ENCODE measurements at places on chromosomes 4 and X.

DNA sequence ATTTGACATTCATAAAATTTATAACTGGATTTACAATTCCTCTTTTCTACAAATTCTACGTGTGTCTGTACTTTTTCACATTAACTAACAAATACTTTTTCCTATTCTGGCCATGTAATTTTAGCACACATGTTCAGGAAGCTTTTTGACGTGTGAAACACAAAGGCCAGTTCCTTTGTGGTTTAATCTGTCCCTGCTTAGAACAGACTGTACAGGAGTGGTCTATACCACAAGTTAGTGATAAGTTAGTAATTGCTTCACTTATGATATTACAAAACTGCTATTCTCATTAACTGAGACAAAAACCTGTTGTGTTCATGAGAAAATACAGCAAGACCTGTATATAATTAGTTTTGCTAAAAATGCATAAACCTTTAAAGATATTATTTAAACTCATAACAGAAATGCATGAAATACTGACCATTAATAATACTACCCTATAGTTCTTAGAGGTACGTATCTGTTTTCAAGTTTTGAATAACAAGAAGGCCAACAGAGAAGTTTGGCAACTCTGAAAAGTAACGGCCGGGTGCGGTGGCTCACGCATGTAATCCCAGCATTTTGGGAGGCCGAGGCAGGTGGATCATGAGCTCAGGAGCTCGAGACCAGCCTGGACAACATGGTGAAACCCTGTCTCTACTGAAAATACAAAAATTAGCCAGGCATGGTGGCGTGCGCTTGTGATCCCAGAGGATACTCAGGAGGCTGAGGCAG is 13.7 kb upstream of the AREG start:
- no peak for DNase-seq

DNA sequence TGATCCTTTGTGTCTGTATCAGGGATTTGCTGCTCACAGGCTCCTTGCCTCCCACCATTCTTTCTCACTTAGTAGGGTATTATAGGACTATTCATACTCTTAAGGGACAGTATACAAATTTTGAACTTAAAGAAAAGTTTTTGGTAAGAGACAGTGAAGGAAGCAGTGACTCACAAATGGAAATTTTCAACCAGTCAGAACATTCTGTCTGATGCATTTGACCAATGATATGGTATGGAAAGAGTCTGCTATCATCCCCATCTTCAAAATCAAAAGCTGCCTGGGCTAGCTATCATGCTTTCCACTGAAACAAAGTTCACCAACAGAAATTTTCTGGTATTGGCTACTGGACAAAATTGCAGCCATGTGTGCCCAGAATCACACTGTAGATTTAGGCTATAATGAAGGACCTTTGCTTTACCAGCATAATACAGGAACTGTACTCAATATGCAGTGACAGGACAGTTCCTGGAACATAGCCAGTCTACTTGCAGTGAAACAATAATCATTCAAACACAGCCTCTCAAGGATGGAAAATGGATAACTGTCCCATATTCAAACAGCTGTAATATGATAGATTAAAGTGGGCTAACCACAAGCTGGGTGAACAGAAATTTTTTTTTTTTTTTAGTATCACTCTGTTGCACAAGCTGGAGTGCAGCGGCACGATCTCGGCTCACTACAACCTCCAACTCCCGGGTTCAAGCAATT is 109.0 kb upstream of the ACSL4 start:
- no peak for DNase-seq

- DNase-seq, result no peak
These were observed 24.0 kb upstream of the MED14 start for GRCh38 chrX:40759374-40759773.

DNA sequence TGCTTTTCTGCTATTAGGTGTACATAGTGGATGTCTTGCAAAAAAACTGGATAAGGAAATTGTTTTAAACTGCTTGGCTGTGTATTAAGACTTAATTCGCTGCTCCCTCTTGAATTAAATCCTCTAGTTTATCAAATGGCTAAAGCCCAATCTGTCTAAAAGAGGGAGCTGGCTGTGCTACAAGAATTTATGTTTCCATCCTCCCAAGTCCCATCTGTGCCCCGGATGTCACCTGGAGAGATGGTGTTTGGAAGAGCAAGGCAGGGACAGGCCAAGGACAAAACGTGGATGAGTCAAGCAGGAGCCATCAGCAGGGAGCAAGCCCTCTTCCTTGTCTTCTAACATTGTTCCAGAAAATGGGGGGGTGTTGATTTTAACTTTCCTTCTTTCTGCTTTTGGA is 171.3 kb upstream of the LCORL start:
- no peak for DNase-seq

GRCh38 chr4:68369142-68369805 is 19.4 kb upstream of the YTHDC1 start:
- DNase-seq, result no peak
